ENCODE measurements at places on chromosomes 2 and 18.
A peak's percentile ranks its signal among the peaks of the same experiment; 100 is the strongest.

DNA sequence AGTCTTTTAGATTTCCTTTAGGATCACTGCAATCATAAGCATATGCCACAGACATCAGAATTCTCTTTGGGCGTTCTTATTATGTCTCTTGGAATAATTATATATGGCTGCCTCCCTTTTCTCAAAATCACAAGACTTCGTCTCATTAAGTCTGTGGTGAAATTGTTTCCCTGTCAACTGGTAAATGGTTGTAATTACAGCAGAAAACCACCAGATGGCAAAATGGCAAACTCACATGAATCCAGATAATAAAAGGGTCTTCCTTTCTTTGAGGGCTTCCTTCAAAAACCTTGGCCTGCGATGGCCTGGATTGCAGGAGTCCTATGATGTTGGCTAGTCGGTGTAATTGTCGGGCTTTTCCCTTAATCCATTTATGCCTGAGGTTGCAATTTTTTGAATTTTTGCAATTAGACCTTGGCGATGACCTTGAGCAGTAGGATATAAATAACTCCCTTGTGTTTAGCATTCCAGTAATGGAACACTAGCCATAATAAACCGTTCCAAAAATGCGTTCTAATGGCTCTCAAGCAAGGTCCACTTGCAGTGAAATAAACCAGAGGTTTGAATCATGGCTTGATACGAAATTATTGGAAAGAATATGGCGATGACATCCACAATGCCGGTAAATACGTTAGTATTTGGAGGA, 656.4 kb downstream of the MBD2 start:
- DNase-seq: peak; percentile 14

DNA sequence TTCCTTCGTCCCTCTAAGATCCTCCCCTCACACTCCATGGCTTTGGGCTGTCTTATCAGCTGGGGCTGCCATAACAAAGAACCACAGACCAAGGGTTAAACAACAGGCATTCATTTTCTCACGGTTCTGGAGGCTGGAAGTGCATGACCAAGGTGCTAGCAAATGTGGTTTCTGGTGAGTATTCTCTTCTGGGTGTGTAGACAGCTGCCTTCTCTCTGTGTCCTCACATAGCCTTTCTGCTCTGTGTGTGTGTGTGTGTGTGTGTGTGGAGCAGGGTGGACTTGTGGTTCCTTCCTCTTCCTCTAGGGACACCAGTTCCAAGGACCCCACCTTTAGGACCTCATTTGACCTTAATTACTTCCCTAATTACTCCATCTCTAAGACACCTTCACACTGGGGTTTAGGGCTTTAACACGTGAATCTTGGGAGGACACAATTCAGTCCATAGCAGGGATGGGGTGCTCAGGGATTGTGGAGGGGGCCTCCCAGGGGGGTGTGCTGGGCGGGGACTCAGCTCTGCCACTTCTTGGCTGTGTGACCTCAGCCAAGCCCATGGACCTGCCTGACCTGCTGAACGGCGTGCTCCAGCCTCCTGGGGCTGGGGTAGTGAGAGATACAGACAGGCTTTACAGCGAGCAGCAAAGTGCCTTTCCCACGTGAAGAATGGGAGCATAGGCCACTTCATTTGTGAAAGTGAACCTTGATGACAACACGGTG, 38.0 kb downstream of the ACKR3 start:
- no peak for DNase-seq

DNA sequence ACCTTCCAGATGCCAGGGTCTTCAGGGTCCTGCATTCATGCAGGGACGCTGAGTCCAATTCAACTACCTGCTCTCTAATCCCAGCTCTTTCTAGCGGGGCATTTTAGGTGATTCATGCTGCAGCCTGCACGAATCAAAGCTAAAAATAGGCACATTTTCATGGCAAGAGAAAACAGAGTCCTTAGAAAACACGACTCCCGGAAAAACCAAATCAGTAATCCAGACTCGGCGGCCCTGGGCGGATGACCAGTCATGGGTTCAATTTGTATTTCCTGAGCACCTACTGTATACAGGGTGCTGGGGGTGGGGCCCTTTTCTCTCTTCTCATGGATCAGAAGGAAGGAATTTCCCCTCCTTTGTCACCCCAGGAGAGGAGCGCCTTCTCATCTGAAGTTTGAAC, 64.4 kb downstream of the LONRF2 start:
- no peak for DNase-seq

DNA sequence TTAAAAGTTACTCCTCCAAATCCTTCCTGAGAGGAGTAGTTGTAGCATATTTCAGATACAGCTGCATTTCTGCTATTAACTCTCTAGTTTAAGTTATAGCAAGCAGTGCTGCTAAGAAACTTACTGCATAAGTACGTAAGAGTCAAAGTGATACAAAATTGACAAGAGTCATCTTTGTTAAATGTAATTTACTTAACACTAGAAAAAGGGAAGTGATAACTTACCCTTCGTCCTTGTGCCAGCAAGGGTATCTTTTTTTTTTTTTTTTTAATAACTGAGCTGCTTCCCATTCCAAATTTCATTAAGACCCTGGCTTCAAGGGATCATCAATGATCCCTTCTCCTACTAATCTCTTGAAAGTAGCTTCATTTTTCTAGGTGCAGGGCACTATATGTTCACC, 493.0 kb downstream of the PLCL1 start:
- no peak for DNase-seq

GRCh38 chr2:181680055-181680936, at the start of gene NEUROD1:
Gene NEUROD1, minus strand, starts transcription at chr2:181680517. Its CDS starts 1,657 bp downstream, at chr2:181678860.
- no peak for DNase-seq

GRCh38 chr2:46939626-46940359, 24.2 kb upstream of the MCFD2 start:
- no peak for DNase-seq

- no peak for DNase-seq
Observed at GRCh38 chr2:70126413-70126812, 39.1 kb downstream of the PCBP1 start.

- no peak for DNase-seq
Observed at GRCh38 chr2:74488643-74489481, 6.0 kb downstream of the TTC31 start.

DNA sequence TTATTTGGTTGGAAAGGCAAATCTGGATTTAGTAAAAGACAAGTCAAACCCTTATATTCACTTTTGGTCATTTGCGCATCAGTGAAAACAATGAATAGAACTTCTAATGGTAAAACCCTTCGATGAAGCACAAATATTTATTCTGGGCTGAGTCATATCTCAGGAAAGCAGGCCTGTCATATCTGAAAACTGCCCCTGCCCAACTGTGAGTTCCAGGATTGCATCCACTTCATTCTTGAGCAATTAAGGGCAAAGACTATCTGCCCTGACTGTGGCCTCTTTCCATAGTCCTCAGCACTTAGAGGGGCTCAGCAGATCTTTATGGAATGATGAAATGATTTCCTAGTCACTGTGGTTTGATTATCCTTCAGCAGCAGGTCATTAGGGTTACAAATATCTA, 795.2 kb upstream of the ID2 start:
- DNase-seq: no peak

GRCh38 chr2:75199428-75200011, at the start of gene TACR1:
Gene TACR1, minus strand, starts transcription at chr2:75199520. Its CDS starts 586 bp downstream, at chr2:75198934.
- DNase-seq: peak; percentile 48

DNA sequence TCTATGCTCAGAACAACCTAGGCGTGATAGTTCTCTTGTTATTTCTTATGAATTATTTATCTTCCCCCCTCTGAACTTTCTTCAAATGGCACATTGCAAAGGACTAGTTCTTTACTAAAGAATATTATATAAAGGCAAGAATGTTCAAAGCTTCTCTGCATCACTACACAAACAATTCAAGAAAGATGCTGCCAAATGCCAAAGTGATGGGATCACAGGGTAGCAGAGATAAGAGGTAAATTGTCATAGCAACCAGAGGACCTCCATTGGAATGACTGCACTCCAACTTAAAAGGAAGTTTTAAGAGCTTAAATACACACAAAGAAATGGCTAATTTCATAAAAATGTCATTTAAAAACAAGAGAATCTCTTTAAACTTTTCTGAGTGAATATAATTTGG, 72.8 kb downstream of the AQP4 start:
- DNase-seq: no peak

- DNase-seq: no peak
Observed at GRCh38 chr2:142724713-142725349, 152.6 kb upstream of the KYNU start.

- peak; percentile 44 for DNase-seq
Observed at GRCh38 chr2:177520324-177520723, 127.8 kb downstream of the AGPS start.

DNA sequence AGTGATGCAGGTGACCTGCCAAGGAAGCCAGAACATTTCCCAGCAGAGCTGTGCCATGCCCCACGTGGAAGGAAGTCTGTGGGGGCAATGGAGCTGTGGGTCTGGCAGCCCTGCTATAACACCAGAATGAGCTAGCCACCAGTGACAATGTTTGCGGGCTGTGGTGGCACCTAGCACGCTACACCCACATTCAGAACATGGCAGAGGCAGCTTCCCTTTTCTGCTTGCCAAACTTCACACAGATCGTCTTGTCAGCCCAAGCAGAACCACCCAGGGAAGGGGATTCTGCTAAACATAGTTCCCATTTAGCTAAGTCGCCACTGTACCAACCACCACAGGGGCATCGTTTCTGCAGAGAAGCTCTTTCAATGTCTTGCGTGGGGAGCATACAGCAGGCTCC, 27.0 kb upstream of the CCDC93 start:
- no peak for DNase-seq

DNA sequence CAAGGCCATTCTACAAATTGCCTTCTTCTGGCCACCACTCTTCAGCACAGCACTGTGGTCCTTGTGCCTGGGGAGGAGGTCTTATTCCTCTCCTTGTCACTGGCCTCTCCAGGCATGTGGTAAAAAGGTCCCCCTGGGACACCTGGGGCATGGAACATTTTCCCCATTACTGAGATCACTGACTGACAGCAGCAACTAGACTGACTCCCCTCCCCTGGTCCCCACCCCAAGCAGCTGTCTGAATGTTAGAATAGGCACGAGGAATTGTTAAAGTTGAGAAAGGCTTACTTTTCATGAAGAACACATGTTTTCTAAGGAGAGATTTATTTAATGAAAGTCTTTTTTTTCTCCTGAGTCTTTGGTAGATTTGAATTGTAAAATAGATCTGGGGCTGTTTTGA, 39.5 kb upstream of the RTN4 start:
- no peak for DNase-seq

- no peak for DNase-seq
Observed at GRCh38 chr18:56807901-56808300, 156.7 kb downstream of the WDR7 start.

DNA sequence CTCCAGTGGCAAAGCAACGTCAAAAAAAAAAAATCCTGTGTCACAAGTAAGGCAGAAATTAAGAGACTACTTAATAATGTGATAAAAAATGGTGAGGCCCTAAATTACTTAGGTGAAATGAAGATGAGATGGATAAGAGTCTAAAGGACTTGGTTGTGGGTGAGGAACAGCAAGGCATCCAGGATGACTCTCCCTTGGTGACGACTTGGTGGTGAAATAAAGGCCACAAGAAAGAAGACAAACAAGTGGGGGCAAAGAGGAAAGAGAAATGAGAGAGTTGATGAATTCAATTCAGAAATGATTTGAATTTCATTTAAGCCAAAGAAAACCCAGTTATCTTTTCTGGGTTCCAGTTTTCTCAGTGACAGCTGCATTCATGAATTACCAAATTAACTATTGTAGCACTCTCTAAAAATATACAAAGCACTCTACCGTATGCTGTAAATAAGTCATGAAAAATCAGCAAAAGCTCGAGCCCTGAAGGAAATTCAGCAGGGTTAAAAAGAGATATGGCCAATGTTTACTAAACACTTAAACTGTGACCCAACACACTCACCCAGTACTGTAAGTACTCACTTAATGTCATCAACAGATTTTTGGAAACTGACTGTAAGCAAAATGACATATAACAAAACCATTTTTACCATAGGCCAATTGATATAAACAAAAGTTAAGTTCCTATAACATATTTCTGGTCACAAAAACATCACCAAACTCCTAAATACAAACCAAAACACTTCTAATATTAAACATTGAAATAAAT, 1.4 kb downstream of the METTL8 start:
- no peak for DNase-seq

DNA sequence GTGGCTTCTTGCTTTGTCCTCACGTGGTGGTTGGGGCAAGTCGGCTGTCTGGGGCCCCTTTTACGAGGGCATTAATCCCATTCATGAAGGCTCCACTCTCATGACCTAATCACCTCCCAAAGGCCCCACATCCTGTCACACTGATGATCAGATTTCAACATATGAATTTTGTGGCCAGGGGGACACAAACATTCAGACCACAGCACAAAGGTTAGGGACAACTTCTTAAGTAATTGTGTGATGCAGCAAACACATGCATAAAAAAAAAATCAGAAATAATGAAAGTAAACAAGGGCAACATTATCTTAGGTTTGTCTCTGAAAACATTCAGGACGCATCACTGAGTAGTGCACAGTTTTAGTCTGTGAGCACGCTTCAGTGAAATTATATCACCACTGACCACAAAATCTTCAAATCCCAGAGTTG, 54.2 kb upstream of the FRZB start:
- no peak for DNase-seq

DNA sequence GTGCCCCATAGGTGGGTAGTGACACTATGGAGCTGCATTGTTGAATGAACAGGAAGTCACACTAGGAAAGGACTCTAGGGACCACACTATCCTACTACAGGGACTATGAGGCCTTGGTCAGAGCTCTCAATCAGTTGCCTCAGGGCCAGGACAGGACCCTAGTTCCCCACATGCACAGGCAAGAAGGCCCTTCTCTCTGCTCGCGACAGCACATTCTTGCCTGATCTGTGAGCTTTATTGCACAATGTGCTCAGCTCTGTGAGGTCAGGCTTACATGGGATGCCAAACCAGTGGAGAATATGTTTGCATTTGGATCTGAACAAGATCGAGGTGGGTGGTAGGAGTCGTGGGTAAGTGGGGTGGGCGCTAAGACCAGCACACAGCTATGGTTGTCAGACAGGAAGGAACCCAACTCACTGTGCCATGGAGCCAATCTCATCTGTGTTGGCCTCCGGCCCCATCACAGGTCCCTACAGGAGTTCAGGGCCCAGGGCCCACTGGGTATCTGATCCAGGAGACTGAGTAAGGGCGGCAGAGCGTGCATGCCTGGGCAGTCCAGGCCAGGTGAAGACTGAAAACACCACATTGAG, 8.0 kb downstream of the PCARE start:
- DNase-seq: no peak

DNA sequence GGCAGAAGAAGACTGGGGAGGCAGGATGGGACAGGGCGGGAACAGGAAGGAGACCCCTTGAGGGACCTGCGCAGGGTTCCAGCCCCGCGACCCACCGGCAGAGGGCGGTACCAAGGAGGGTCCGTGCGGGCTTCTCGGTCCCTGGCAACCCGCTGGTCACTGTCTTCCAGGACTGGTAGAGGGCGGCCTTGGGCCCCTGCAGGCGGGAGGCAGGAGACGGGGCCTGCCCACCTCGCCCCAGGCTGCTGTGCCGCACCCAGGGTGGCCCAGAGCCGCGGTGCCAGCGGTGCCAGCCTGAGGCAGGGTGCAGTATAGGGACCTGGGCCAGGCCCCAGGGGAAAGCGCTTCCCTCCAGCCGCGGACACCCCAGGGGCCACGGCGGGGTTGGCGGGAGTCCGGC, 34.5 kb downstream of the NEURL3 start:
- DNase-seq: no peak
